HCT116 (cell line): ENCODE measurements at places on chromosomes 13 and 19. TPM values are rescaled to one million over a fixed set of nuclear protein-coding genes. Genes with fewer than 3 reads are reported as not detected.

Gene TICAM1
- total RNA-seq = 28.7 TPM

Gene MAG
- total RNA-seq = 0.17 TPM

Gene CYP4F11
- 17.9 TPM for total RNA-seq

Gene KBTBD6
- 9.1 TPM for total RNA-seq

Gene LHFPL6
- 0.22 TPM for total RNA-seq

Gene CTU1
- 14.0 TPM for total RNA-seq

Gene WBP4
- total RNA-seq = 14.5 TPM

Gene ANKRD10
- 173 TPM for total RNA-seq

Gene ZNF564
- 6.1 TPM for total RNA-seq

Gene TMIGD2
- total RNA-seq = not detected

Gene SIGLEC9
- not detected for total RNA-seq

Gene U2AF1L4
- 15.6 TPM for total RNA-seq

Gene KRTDAP
- total RNA-seq = 0.74 TPM

Gene KCNN4
- total RNA-seq = 72.9 TPM

Gene PRTN3
- 2.7 TPM for total RNA-seq

Gene LACC1
- total RNA-seq = 2.6 TPM

Gene LAIR1
- 0.89 TPM for total RNA-seq

Gene PBX4
- total RNA-seq = 11.6 TPM

Gene MYO16
- 0.07 TPM for total RNA-seq

Gene IRGC
- total RNA-seq = not detected

Gene FGF9
- 1.5 TPM for total RNA-seq

Gene CRX
- total RNA-seq = not detected

Gene CNN2
- total RNA-seq = 212 TPM

Gene C19orf73
- 2.2 TPM for total RNA-seq

Gene ZNF358
- total RNA-seq = 20.7 TPM

Gene SRRM5
- total RNA-seq = not detected

Gene PLIN5
- 8.1 TPM for total RNA-seq

Gene ARHGAP45
- total RNA-seq = 30.4 TPM

Gene MLNR
- total RNA-seq = not detected

Gene FREM2
- total RNA-seq = 0.05 TPM

Gene ARL11
- not detected for total RNA-seq

Gene OR7C1
- not detected for total RNA-seq

Gene LILRA1
- total RNA-seq = not detected

Gene SLITRK6
- total RNA-seq = not detected

Gene CD79A
- 0.69 TPM for total RNA-seq

Gene GYS1
- total RNA-seq = 50.7 TPM

Gene THSD8
- 33.3 TPM for total RNA-seq

Gene LIM2
- not detected for total RNA-seq

Gene CILP2
- total RNA-seq = 13.1 TPM

Gene ADPRHL1
- total RNA-seq = 12.6 TPM

Gene PCDH9
- 0.02 TPM for total RNA-seq

Gene TPGS1
- 19.1 TPM for total RNA-seq

Gene OVOL3
- not detected for total RNA-seq

Gene MCEMP1
- not detected for total RNA-seq

Gene LRRC25
- 0.12 TPM for total RNA-seq

Gene NUMBL
- total RNA-seq = 41.7 TPM

Gene CCL25
- total RNA-seq = not detected

Gene ZNF835
- not detected for total RNA-seq

Gene KLK6
- total RNA-seq = 40.5 TPM

Gene LATS2
- total RNA-seq = 18.8 TPM

Gene TMEM190
- total RNA-seq = not detected

Gene IRF3
- total RNA-seq = 129 TPM

Gene MATK
- not detected for total RNA-seq

Gene HCST
- 1.2 TPM for total RNA-seq

Gene CGB3
- not detected for total RNA-seq
